Anterior cingulate cortex (tissue), 58 donors: ENCODE measurements at places on chromosomes 6 and 20.
A peak's percentile ranks its signal among the peaks of the same experiment; 100 is the strongest.

GRCh38 chr6:159728531-159728964, 1.2 kb downstream of the WTAP start:
- DNase-seq, result no peak

GRCh38 chr6:166076625-166077024, 91.0 kb downstream of the TBXT start:
- DNase-seq, result no peak

DNA sequence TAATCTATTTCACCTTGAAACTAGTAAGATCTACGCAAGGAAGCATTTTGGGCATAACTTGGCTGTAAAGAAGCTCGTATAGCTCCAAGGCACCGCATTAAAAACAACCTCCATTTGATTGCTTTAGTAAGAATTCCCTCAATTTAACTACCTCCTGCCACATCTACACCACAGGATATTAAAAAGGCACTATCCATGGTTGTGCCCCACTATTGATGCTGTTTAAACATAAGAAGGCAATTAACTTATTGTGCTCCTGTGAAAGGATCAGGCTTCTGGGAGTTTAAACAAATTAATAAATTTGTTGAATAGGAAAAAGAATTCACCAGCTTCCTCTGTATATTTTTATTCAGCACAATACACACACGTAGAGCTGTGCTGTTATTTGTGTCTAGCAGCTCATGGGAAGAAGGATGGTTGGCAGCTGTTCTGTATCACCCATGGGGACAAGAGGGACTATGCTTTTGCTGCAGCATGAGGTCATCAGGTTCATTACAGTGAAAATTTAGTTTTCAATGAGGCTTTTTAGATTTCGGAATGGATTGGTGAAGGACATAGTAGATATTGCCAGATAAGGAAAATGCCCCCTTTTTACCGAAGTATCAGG, 513.3 kb downstream of the HAO1 start:
- no peak for DNase-seq

DNA sequence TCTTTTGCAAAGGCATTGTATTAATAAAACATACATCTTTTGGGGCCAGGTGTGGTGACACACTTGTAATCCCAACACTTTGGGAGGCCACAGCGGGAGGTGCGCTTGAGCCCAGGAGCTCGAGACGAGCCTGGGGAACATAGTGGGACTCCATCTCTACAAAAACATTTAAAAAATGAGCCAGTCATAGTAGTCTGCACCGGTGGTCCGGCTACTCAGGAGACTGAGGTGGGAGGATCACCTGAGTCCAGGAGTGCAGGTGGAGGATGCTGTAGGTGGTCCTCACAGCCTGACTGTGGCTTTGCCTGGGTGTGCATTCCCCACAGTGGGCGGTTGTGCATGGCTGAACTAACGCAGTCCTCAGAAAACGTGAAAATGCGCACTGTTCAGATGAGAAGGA, 162.5 kb downstream of the DLL1 start:
- DNase-seq, result no peak

GRCh38 chr20:32792316-32792715, 27.4 kb upstream of the MAPRE1 start:
- DNase-seq, result no peak

DNA sequence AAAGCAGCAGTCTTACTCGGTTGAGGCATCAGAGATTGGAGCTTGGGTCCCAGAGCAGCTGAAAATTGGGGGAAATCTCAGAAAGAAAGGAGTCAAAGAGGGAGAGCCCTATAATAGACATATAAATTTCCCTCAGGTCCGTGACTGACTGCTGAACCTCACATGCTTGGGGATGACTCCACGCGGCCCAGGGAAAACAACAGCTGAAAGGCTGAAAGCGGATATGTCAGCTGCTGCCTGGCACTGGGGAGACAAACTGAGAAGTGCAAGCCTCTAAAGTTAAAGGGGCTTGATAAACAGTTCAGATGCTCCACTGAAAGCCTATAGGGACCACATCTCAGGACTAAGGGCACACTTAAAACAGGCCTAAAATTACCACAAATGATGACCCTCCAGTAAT, 255.9 kb upstream of the RIN2 start:
- no peak for DNase-seq

DNA sequence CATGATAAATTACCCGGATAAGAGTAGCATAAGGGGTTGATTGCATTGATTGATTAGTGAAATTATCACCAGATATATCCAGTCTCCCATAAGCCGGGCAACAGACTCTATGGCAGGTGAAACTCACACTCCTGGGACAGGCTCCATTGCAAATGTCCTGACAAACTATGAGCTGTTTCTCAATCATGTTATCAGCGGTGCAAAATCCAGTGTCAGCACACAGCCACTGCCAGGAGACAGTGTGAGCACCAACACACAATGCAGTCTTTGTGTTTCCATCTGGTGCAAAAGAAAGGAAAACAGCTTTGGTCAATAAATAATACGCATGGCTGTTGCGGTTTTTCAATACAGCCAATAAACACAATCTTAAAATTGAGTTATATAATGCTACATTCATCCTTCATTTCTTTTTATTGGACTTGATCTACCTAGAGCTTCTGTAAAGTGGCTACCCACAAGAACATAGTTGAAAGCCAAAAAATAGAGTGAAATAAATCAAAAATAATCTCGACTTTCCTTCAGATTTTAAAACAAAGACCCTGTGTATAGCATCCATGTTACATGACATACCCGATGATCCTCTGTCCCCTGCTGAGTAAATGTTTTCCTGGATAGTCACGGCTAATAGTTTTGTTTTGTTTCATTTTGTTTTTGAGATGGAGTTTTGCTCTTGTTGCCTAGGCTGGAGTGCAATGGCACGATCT, 64.3 kb upstream of the AFDN start:
- DNase-seq, result peak; percentile 41

DNA sequence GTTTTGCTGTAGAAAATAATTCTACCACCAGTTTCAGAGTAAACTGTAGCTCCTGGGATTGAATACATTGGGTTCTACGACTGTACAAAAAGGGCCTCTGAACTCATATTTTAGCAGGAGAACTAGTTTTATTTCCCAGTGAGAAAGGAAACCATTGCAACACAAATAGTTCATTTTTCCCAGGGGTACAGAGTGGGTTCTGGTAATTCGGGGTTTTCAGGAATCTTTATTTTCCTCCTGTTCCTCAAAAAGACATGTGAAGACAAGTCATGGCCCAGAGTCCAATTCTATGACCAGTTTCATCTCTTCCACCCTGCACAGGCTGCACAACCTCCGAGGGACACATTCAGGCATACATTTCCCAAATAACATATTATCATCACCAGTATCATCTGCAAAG, 222.1 kb downstream of the HIVEP2 start:
- no peak for DNase-seq

GRCh38 chr6:114955363-114955762, 612.5 kb upstream of the HS3ST5 start:
- DNase-seq, result no peak

GRCh38 chr6:131523988-131524673, 48.9 kb upstream of the ARG1 start:
- DNase-seq, result no peak

GRCh38 chr6:474453-475185, 83.1 kb downstream of the IRF4 start:
- no peak for DNase-seq

GRCh38 chr6:146950351-146950835, 253.8 kb upstream of the STXBP5 start:
- no peak for DNase-seq

DNA sequence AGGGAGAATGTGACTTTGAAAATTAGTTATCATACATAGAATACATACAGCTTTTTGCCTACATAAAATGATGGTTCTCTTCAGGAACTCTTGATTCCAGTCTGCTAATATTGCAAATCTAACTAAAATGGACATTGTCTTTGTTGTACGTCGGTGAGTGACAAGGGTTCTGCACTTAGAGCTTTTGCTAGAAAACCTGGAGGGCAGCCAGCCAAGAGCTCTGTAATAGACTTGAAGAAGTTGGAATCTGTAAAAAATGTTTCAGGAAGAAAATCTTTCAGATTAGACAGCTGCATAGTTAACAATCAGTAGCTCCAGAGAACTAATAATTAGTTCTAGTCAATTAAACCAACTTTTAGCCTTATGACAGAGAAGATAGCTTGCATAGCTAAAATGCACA, 138.3 kb downstream of the FLRT3 start:
- no peak for DNase-seq

- DNase-seq, result no peak
Observed at GRCh38 chr6:74733830-74734620, 471.8 kb downstream of the COL12A1 start.

DNA sequence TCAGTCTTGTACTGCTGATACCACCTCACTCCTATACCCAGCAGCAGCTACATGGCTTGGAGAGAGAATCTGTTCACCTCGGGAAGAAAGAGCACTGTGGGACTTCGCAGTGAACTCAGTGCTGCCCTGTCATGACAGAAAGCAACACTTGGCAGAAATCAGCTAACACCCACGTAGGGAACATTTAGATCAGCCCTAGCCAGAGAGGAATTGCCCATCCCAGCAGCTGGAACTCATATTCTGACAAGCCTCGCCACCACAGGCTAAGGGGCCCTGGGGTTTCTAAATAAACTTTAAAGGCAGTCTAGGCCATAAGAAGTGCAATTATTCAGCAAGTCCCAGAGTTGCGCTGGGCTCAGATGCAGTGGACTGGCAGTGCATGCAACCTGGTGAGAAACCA, 1266.8 kb downstream of the GRIK2 start:
- no peak for DNase-seq

GRCh38 chr20:17042122-17042521, 184.7 kb upstream of the PCSK2 start:
- DNase-seq, result no peak

GRCh38 chr20:24657878-24658620, 188.6 kb downstream of the SYNDIG1 start:
- no peak for DNase-seq

DNA sequence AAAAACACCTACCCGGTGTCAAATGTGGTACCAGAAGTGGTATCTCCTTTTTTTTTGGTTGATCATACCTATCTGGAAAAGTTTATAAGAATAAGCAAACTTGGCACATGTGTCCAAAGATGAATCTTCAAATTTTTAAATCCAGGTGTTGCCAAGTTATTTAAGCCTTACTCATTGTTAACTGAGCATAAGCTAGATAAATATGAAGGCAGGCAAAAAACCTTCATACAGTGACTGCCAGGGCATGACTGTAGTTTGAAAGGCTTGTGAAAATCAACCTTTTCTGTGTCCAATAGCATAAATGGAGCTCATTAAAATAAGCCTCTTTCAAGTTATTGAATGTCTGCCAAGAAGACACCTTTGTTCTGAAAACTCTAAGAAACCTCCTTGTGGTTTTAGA, 699.2 kb downstream of the DOK5 start:
- no peak for DNase-seq

- DNase-seq, result no peak
Observed at GRCh38 chr6:88985901-88986300, 22.5 kb upstream of the RNGTT start.

DNA sequence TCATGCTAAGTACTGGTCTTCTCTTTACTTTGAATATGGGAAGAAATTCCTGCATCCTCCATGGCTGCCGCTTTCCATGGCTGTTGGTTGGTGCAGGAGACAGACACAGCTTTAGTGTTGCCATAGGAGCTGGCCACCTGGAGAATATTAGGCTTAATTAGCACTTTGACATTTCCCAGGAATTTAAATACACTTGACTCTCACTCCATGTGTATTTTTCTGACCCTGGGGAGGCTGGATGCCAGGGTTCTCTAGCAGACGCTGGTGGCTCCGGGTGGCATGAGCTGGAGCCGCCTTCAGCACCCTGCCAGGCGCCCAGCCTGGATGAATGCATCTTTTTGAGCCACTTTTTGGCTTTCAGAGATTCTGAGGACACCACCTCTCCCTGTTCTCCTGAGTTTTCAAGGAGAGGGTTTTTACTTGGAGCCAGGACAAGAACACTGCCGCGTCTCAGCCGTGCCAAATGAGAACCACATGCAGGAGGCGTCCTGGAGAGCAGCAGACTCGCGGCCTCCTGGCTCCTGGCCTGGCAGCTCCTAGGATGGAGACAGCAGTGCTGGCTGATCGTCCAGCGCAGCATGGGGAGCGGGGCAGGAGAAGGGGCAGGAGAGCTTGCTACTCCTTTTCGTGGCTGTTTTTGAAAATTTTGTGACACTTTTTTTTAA, 258.8 kb downstream of the SMOC2 start:
- peak; percentile 55 for DNase-seq

- DNase-seq, result no peak
Observed at GRCh38 chr6:34986845-34987246, 97.8 kb downstream of the ANKS1A start.

GRCh38 chr6:37566111-37566949, 66.6 kb upstream of the CCDC167 start:
- peak; percentile 63 for DNase-seq

- DNase-seq, result no peak
Observed at GRCh38 chr20:25046736-25047666, 10.9 kb downstream of the ACSS1 start.

GRCh38 chr6:40599555-40599954, 12.4 kb upstream of the LRFN2 start:
- DNase-seq, result no peak
